ENCODE measurements at places on chromosomes 4 and X. TPM values are rescaled to one million over a fixed set of nuclear protein-coding genes. Genes with fewer than 3 reads are reported as not detected.

KIAA1210 gene
- not detected for total RNA-seq

DNA sequence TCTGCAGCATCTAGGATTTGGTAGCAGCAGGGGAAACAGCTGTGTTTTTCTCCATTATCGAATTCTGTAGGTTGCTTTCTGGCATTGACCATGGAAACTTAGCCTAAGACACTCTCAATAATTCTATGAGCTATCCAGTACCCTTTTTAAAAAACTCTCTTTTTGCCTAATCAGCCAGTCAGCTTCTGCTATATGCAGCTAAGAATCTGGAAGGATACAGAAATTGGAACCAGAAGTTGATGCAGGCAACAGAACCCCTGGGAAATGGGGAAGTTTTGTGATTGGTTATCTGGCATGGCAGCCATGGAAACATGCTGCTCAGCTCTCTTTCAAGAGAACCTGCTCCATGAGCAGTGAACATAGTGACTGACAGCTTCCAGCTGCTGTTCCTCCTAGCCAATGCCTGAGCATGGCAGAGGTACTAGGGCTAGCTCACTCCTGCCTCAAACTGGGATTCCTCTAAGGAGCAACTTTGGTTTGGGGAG is 417.6 kb upstream of the MAOA start:
- no peaks in the 10 kb centered on the region for H3K36me3 ChIP-seq
- DNase-seq, result no peak
- no peak overlapping the region for H3K27ac ChIP-seq

GRCh38 chr4:83128240-83128929 is 13.9 kb upstream of the PLAC8 start:
- no peaks in the 10 kb centered on the region for H3K4me1 ChIP-seq
- DNase-seq, result no peak
- H3K27me3 ChIP-seq, result no peaks in the 10 kb centered on the region
- H3K36me3 ChIP-seq, result no peaks in the 10 kb centered on the region

DNA sequence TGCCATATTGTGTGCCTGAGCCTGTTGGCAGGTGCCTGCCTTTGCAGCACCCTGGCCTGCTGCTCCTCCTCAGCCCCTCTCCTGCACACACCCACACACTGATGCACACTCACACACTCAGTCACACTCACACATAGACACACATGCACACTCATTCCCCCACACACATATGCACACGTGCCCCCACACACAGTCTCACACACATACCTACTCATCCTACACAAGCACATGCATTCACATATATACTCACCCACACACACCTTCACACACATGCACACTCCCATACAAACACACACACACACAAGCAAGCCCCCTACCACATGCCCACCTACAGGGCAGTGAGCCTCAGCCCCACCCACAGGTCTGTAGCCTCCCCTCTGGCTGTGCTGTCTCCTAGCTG is 245.0 kb downstream of the EVC2 start:
- H3K27me3 ChIP-seq, result no peaks in the 10 kb centered on the region
- no peak overlapping the region for H3K4me3 ChIP-seq
- H3K36me3 ChIP-seq, result no peaks in the 10 kb centered on the region
- DNase-seq, result no peak
- H3K27ac ChIP-seq, result no peak overlapping the region
- H3K4me1 ChIP-seq, result no peaks in the 10 kb centered on the region

DNA sequence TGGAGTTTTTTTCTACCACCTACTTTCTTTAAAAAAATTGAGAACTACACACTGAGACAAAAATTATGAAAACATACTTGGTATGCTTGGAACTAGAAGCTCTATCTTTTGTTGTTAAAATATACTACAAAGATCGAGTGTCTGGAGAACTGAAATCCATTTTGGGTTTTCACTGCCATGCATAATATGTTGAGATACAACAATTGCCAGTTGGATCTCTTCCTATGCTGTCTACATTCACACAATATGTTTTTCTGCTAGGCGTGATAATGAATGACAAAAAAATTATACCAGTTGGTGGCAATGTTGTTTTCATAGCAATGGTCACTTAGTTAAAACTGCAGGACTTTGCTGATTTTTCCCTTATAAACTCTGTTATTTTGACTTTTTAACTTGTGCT is 605.4 kb upstream of the LCORL start:
- no peaks in the 10 kb centered on the region for H3K4me1 ChIP-seq
- H3K27me3 ChIP-seq, result no peaks in the 10 kb centered on the region
- no peaks in the 10 kb centered on the region for H3K36me3 ChIP-seq
- H3K4me3 ChIP-seq, result no peak overlapping the region

DNA sequence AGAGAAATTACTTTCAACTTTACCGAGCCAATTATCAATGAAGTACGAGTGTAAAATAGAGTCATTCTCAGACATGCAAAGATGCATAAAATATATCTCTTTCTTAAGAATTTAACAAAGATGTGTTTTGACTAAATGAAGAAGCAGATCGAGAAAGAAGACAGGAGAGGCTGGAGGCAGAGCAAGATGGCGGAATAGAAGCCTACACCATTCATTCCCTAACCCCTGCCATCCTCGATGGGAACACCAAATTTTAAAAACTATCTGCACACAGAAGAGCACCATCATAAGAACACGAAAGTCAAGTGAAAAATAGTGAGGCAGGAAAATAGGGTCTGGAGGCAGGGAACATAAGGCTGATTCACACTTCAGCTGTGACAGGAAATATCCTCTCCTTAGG is 35.0 kb downstream of the CCDC158 start:
- H3K4me3 ChIP-seq, result no peak overlapping the region
- H3K4me1 ChIP-seq, result no peaks in the 10 kb centered on the region
- H3K27me3 ChIP-seq, result no peaks in the 10 kb centered on the region
- DNase-seq, result no peak
- no peak overlapping the region for H3K27ac ChIP-seq

DGKK gene
- total RNA-seq, result not detected

DNA sequence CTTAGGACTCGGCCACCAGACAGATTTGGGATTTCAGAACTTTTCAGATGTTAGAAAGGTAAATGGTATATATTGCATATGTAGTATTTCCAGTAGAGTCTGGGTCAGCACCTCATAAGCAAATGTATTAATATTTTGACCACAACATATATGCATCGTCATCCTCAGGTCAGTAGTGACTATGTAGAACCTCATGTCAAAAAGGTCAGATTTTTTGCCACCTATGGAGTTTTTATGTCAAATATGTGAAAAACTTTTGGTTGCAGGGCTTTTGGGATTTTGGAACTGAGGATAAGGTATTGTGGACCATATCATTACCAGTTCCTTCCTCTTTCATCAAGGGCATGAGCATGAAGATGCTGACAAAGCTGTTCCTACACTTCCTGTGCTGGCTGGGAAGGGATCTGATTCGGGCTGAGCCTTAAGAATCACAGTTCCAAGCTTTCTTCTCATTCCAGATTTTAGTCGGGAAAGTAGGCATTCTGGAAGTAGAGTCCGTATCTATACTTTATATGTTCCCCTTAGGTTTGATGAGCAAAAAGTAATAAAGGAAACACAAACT is 183.0 kb upstream of the PGRMC2 start:
- H3K27me3 ChIP-seq, result no peaks in the 10 kb centered on the region
- no peaks in the 10 kb centered on the region for H3K36me3 ChIP-seq
- no peak overlapping the region for H3K27ac ChIP-seq
- H3K4me1 ChIP-seq, result peaks cover 17% of the 10 kb centered on the region

NKRF gene
- total RNA-seq, result 4.7 TPM

DNA sequence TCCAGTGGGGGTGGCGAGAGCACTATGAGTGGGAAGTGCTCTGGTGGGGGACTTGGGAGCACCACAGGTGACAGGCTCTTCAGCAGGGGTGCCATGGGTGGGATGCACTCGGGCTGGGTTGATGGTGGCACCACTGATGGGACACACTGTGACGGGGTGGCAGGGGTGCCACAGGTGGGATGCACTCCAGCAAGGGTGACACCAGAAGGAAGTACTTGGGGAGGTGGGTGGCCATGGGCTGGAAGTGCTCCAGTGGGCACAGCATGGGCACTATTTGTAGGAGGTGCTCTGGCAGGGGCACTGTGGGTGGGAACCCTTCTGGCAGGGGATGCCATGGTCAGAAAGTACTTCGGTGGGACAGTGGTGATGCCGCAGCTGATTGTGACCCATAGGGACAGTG is 346.6 kb downstream of the CFAP47 start:
- H3K36me3 ChIP-seq, result no peaks in the 10 kb centered on the region
- no peak overlapping the region for H3K27ac ChIP-seq
- DNase-seq, result no peak
- no peaks in the 10 kb centered on the region for H3K27me3 ChIP-seq

GRCh38 chrX:129145385-129145784 is 377.9 kb downstream of the SMARCA1 start:
- no peaks in the 10 kb centered on the region for H3K4me1 ChIP-seq
- DNase-seq, result no peak
- no peaks in the 10 kb centered on the region for H3K27me3 ChIP-seq
- no peaks in the 10 kb centered on the region for H3K36me3 ChIP-seq
- H3K27ac ChIP-seq, result no peak overlapping the region

DNA sequence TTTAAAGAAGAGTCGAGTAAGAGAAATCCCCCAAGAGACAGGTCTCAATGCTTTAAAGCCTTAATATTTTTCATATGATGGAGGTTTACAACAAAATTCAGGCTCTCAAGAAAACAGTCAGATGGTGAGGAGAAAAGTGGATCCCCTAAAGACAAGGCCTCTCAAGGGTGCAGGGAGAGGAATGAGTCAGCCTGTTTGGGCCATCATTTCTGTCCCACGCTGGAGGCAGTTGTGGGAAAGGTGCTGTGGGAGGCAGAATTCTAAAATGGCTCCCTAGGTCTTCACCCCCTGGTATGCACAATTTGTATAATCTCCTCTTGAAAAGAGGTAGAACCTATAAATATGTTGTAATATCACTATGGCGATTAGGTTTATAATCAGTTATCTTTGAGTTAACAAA is 4.6 kb upstream of the TIFA start:
- no peak for DNase-seq
- H3K27me3 ChIP-seq, result no peaks in the 10 kb centered on the region
- peaks cover 6% of the 10 kb centered on the region for H3K4me1 ChIP-seq
- H3K27ac ChIP-seq, result no peak overlapping the region

DNA sequence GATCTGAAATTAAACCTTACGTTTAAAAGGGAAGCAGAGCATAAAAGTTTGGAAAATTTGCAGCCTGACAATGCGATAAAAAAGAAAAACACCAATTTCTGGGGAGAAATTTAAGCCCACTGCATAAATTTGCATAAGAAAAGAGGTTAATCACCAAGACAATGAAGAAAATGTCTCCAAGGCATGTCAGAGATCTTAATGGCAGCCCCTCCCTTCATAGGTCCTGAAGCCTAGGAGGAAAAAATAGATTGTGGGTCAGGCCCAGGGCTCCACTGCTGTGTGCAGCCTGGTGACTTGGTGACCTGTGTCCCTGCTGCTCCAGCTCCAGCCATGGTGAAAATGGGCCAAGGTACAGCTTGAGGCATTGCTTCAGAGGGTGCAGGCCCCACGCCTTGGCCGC is 264.0 kb upstream of the CT83 start:
- H3K27me3 ChIP-seq, result no peaks in the 10 kb centered on the region
- H3K36me3 ChIP-seq, result no peaks in the 10 kb centered on the region
- no peak for DNase-seq
- no peak overlapping the region for H3K27ac ChIP-seq
- no peak overlapping the region for H3K4me3 ChIP-seq

P2RY8 gene
- 1.3 TPM for total RNA-seq

DNA sequence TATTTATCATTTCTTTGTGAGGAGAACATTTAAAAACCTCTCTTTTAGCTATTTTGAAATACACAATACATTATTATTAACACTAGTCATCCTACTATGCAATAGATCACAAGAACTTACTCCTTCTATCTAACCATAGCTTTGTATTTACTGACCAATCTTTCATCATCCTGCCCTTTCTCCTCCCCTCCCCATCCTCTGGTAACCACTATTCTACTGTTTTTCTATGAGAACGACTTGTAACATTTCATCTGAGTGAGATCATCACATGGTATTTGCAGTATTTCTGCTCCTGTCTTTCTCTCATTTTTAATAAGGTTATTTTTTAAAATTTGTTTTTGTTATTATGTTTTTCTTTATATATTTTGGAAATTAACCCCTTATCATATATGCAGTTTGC is 331.8 kb downstream of the TEX13C start:
- H3K27me3 ChIP-seq, result no peaks in the 10 kb centered on the region
- no peaks in the 10 kb centered on the region for H3K36me3 ChIP-seq
- no peak overlapping the region for H3K27ac ChIP-seq
- no peaks in the 10 kb centered on the region for H3K4me1 ChIP-seq
- DNase-seq, result no peak
- no peak overlapping the region for H3K4me3 ChIP-seq

DNA sequence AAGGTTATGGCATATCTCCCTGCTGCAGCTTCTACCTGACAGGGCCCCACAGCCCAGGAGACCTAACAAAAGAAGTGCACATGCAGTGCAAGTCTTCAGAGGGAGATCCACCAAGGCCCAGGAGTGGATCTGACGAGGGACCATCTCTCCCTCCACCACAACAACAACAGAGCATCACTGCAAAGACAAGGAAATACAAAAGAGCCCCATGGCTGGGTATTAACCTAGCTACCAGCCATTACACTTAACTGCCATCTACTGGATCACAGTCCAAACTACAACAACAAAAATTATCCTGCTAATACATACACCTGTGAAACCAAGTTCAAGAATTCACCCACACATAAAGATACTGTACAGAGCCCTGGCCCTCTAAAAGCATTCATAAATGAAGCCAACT is 280.2 kb upstream of the SLC7A11 start:
- no peak overlapping the region for H3K27ac ChIP-seq
- DNase-seq, result no peak
- H3K4me1 ChIP-seq, result no peaks in the 10 kb centered on the region

DNA sequence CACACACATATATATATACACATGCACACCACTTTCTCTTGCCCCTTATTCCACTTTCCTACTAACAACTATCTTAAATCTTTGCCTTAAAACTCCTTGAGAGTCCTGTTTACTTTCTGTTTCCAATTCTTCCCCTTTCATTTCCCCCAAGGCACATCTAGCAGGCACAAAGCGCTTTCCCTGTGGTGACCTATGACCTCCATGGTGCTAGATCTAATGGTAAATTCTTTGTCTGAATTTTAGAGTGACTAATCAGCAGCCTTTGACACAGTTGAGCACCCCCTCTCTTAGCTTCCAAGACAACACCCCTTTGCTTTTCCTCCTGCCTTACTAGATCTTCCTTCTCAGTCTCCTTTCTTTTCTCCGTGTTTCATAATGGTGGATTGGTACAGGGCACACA is 236.4 kb upstream of the TTC29 start:
- no peak overlapping the region for H3K4me3 ChIP-seq
- no peak for DNase-seq
- H3K27me3 ChIP-seq, result no peaks in the 10 kb centered on the region
- no peak overlapping the region for H3K27ac ChIP-seq
- H3K4me1 ChIP-seq, result peaks cover 3% of the 10 kb centered on the region
- H3K36me3 ChIP-seq, result no peaks in the 10 kb centered on the region
